ENCODE measurements at places on chromosomes 5 and 9. TPM values are rescaled to one million over a fixed set of nuclear protein-coding genes. Genes with fewer than 3 reads are reported as not detected.
A peak's percentile ranks its signal among the peaks of the same experiment; 100 is the strongest.

DNA sequence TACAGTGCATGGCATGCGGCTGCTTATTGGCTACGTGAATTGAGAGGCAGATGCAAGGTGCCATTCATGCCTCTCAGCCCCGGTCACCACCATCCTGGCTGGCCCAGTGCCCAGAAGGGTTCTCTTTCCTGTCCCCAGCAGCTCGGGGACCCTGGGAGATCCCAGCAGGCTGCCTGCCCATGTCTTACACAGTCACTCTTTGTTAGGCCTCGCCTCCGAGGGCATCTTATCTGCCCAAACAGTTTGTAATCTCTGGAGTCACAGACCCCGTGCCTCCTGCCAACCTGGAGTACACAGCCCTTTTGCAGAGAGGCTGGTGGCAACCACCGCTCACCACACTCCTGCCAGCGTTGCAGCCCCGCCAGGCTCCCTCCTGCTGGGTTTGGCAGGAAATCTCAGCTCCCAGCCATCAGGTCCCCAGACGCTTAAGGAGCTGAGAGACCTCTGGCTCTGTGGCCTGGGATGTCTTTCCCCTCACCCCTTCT is 7.0 kb upstream of the AK1 start:
- no peak for DNase-seq
- H3K4me1 ChIP-seq: no peaks in the 10 kb centered on the region
- no peaks in the 10 kb centered on the region for H3K27me3 ChIP-seq
- peaks cover 12% of the 10 kb centered on the region for H3K36me3 ChIP-seq

DNA sequence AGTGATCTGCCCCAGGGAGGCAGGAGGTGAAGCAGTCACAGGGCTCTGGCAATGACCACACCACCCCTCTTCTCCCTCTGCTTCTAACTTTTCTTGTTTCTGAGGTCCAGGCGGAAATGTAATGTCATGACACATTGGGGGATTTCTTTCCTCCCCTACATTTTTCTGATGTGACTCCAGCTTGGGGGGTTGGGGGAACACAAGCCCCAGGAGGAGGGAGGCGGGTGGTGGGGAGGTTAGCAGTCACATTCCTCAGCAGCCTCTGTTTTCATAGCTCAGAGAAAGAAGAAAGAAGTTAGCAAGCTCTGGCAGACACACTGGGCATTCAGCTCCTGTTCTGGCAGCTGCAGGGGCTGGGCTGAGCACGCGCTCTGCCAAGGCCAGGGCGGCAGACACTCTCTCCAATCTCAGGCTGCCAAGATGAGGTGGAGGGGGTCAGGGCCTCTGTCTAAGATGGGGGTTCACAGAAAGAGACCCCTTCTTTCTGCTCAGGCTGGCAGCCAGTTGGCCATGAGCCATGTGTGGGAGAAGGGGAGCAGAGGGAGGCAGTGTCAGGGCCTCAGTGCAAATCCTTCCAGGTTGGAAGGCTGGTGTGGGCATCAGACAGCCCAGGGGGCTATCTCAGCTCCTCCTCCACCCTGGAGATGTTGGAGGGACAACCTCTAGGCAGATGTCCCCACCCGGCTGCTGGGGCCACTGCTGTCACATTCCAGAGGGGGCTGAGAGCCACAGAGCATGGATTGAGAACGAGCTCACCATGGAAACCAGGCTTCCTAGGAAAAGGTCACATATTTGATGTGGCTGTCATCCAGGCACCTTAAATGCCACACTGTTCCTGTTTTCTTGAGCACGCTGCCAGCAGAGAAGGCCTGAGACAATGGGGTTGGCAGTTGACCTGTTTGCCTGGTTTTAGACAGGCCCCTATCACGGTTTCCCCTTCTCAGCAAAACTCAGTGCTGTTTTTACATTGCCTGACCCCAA is 20.1 kb upstream of the PFDN1 start:
- peaks cover 16% of the 10 kb centered on the region for H3K4me1 ChIP-seq
- DNase-seq: no peak
- H3K4me3 ChIP-seq: no peak overlapping the region
- H3K27ac ChIP-seq: no peak overlapping the region
- H3K36me3 ChIP-seq: no peaks in the 10 kb centered on the region

- H3K27ac ChIP-seq: no peak overlapping the region
- H3K36me3 ChIP-seq: no peaks in the 10 kb centered on the region
- peaks cover 13% of the 10 kb centered on the region for H3K27me3 ChIP-seq
- peaks cover 4% of the 10 kb centered on the region for H3K4me1 ChIP-seq
- no peak for DNase-seq
Observed at GRCh38 chr5:53422539-53422938, 57.9 kb upstream of the FST start.

DNA sequence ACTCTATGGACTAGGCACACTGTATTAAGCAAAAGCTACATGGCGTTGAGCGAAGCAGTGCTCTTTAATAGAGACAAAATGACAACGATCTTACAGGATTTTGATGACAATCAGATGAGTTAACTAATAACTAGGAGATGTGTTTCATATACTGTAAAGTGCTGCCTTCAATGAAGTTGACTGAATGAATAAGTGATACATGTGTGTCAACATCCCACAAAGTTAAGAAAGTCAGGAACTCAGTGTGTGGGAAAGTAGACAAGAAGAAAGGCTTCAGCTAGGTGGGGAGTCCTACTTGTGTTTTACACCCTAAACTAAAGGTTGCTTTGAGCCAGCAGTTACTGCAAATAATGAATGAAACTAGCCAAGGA is 79.6 kb downstream of the PAPPA start:
- no peak overlapping the region for H3K4me3 ChIP-seq
- H3K36me3 ChIP-seq: peaks cover 16% of the 10 kb centered on the region
- H3K27me3 ChIP-seq: peaks cover 18% of the 10 kb centered on the region
- H3K27ac ChIP-seq: no peak overlapping the region
- peaks cover 12% of the 10 kb centered on the region for H3K4me1 ChIP-seq

GRCh38 chr9:6564360-6564759 is 81.2 kb downstream of the GLDC start:
- no peaks in the 10 kb centered on the region for H3K27me3 ChIP-seq
- no peaks in the 10 kb centered on the region for H3K36me3 ChIP-seq
- H3K27ac ChIP-seq: no peak overlapping the region
- DNase-seq: no peak
- no peak overlapping the region for H3K4me3 ChIP-seq
- peaks cover 3% of the 10 kb centered on the region for H3K4me1 ChIP-seq

GRCh38 chr9:137295238-137295811 is 6.7 kb downstream of the NRARP start:
- H3K36me3 ChIP-seq: no peaks in the 10 kb centered on the region
- peaks cover 5% of the 10 kb centered on the region for H3K4me1 ChIP-seq
- peak overlapping the region; percentile 75 for H3K4me3 ChIP-seq
- H3K27me3 ChIP-seq: peaks cover 49% of the 10 kb centered on the region
- H3K27ac ChIP-seq: no peak overlapping the region
- DNase-seq: no peak

GRCh38 chr5:154811653-154812465 is 38.5 kb downstream of the FAXDC2 start:
- peaks cover 48% of the 10 kb centered on the region for H3K36me3 ChIP-seq
- no peak for DNase-seq
- no peaks in the 10 kb centered on the region for H3K27me3 ChIP-seq
- H3K4me1 ChIP-seq: no peaks in the 10 kb centered on the region

Gene ZER1
- 36.8 TPM for total RNA-seq

Measured in type B pancreatic cell (in vitro differentiated cells).